CD4-positive, alpha-beta T cell treated with Interleukin-12 subunit alpha and Interleukin-12 subunit beta, for 1 hour (primary cell): ENCODE measurements at places on chromosomes 11 and 22.
A peak's percentile ranks its signal among the peaks of the same experiment; 100 is the strongest.

DNA sequence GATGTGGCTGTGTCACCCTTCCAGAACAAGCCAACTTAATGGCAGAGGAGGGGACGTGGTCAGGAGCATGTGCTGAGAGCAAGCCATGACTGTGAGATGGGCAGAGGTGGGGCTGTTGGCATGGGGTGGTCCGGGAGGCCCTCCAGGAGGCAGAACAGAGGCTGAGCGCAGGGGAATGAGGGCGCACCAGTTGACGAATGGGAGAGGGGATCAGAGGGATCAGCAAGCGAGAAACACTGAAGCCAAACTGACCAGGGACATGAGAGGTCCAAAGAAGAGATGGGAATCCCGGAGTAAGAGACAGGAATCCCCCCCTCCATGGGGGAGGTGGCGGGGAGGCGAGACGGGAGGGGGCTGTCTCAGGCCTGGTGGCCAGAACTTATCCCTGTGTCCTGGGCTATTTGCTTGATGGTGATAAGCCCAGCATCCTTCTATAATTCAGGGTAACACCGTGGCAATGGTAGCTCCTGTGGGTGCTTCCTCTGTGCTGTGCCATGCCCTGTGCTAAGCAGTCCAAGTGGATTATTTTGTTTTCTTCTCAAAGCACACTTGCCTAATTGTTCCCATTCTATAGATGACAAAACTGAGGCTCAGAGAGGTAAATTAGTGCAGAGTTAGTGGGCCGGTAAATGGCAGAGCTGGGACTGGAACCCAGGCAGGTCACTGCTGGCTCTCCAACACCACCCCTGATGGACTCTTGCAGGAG is 83.4 kb upstream of the SHISAL1 start:
- DNase-seq = no peak

- DNase-seq = no peak
Measured at GRCh38 chr11:132028380-132029240, 658.2 kb downstream of the NTM start.

GRCh38 chr11:57425565-57426438 is 1.1 kb downstream of the SLC43A3 start:
- DNase-seq = no peak

- DNase-seq = no peak
Measured at GRCh38 chr11:11464555-11464954, 111.5 kb upstream of the CSNK2A3 start.

DNA sequence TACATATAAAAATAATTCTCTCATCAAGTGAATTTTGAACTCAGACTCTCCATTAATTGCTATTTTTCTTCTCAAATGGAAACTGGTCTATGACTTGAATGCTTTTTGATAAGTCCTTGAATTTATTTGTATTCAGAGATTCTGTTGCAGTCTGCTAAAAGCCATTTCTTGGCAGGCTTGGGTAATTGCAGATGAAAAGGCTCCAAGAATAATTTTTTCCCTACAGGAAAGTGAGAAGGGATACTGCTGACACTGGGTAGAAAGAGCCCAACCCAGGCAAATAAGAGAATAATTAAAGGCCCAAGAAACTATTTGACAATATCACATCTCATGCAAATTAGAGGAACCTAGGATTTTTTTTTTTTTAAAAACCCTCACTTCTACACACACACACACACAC is 246.5 kb upstream of the DDI1 start:
- no peak for DNase-seq

GRCh38 chr11:17353821-17354600 is 2.4 kb downstream of the NCR3LG1 start:
- DNase-seq = no peak

DNA sequence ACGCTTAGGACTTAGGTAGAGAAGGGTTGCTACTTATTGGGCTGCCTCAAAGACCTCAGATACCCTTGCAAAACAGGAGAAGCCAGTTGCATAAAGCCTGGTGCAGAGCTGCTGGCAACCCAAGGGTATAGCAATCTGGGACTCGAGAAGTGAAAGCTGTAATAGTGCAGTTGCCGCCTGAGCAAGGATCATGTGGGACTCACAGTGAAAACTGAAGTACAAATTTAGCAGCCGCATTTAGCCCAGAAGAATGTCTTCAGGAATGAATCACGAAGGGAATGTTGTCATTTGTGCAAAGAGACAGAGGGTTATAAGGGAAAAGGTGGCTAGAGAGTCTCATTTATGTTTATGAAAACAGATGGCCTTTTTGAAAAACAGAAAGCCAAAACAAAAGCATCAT is 267.2 kb downstream of the TENM4 start:
- no peak for DNase-seq

DNA sequence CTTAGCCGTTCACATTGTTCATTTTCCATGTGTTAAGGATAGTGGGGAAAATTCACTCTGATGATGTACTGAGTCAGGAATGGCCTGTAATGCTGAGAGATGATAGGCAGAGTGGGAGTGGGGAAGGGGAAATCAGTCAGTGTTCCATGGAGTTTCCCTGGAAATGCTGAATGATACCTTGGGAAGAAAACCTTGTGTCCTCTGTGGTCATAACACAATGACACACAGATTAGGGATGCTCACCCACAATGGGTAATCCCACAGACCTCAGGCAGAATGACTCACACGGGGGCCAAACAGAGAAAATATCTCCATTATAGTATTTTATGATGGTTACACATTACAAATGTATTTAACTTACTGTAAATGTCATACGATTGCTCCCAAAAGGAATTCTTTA is 118.0 kb downstream of the SNX19 start:
- DNase-seq = no peak

GRCh38 chr11:22539821-22540256 is 85.8 kb downstream of the FANCF start:
- no peak for DNase-seq

DNA sequence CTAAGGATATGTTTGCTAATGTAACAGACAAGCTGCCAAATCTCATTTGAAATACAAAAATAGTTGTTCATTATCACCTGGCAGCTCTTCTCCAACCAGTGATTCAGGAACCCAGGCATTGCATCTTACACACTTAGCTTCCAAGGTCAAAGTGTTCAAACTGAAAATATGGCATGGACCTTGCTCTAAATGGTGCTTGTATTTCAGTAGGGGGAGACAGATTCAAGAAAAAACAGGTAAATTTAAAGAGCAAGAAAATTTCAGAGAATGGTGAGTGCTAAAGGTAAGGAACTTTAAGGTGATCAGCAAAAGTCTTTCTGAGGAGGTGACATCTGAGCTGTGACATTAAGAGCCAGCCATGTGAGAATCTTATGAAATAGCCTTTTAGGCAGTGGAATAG is 82.8 kb upstream of the E2F8 start:
- DNase-seq = no peak

DNA sequence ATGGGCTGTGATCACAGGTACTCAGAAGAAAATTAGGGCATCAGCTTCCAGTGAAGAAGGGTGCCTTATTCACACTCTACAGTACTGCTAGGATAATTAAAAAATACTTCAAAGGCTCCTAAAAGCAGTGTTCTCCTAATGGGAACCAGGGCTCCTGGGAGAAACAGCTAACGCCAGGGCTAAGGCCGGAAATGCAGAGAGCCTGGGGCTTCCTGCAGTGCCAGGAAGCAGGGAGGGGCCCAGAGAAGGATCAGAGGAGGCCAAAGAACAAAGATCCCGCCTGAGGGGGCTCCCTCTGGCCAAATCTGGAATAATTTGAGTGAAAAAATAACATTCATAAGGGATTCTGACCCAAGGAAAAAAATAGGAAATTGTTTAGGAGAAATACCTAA is 27.5 kb downstream of the TOLLIP start:
- no peak for DNase-seq

GRCh38 chr11:98531576-98531975 is 489.2 kb upstream of the CNTN5 start:
- no peak for DNase-seq

DNA sequence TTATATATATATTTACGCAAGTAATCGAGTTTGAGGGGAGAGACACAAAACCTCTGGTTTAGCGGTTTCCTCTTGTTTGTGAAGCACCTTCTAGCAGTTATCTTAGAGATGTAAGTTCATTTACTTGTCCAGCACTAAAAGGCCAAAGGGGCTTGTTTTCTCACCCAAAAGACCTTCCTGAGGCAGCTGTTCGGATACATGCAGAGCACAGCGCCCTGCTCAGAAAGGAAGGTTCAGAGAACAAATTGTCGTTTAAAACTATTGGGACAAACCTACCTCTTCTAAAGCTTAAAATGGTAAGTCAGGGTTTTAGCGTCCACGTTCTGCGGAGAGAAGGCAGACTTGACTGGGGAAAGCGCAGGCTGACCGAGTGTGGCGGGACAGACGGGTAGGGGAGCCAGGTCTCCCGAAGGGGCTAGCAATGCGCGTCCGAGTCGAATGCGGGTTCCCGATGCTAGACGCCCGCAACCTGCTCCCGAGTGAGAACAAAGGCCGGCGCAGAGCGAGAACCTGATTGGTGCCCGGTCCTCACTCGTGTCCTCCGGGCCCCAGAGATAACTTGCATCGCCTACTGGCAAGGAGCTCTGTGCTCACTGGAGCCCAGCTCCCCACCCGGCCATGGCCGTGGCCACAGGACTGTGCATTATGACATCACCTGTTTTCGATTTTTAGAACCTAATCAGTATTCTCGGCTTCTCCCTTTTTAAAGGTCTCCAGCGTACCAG is 1.0 kb upstream of the SESN3 start:
- peak; percentile 76 for DNase-seq

DNA sequence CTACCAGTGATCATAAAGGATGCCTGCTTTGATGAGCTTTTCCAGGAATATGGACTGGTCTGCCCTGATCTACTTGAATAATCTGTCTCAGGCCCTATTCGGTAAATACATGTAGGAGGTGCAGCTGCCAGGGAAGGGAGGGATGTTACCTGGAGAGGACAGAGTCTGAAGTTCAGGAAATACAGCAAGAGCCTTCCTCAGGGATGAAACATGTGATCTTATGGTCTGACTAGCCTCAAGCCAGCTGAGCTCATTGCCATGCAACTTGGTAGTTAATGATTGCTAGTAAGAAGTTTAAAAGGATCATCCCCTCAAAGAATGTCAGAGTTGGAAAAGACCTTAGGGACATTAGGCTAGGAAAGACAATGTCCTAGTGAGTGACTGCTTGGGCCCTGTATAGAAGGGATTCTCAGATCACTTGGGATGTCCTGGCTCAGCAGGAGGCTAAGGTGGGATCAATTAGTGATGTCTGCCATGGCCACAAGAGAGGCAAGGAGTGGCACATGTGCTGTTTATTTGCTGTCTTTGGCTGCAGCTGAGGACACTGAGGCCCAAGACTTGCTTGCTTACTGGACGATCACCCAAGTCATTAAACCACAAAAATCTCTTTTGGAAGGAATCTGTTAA is 18.5 kb downstream of the PTPRJ start:
- no peak for DNase-seq

DNA sequence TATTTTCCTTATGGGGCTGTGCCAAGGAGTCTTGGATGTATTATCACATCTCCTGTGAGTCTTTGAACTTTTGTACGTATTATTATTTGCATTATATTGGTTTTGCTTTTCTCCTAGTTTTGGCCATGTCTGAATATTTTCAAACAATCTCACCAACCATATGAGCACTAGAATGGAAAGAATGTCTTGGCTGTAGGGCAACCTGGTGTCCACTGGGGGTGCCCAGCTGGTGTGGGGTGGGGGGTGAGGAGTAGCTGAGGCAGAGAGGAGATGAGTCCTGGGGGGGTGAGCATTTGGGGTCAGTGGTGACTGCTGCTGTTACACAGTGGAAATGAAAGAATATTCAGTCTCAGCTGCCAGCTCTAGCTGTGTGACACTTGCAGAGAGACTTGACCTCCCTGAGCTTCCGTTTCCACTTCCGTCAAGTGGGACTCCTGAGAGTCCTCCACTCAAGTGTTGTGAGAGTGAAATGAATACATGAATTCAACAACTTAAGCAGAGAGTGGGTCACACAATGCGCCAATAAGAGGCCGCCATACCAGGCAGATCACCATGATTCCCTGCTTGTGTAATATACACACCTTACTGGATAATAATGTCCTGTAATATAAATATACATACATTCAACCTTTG is 12.7 kb upstream of the PVALB start:
- no peak for DNase-seq

- no peak for DNase-seq
Measured at GRCh38 chr11:23310276-23310675, 450.0 kb upstream of the CCDC179 start.

- no peak for DNase-seq
Measured at GRCh38 chr11:72798361-72798760, 4.5 kb upstream of the STARD10 start.

DNA sequence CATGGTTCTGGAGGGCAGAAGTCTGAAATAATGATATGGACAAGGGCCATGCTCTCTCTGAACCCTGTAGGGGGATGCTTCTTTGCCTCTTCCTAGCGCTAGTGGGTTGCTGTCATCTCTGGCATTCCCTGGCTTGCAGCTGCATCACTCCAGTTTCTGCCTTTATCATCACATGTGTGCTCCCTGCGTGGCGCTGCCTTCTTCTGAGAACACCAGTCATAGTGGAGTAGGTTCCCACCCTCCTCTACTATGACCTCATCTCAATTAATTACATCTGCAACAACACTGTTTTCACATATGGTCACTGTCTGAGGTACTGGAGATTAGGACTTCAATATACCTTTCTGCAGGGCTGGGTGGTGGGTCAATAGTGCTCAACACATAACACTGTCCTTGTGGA is 402.3 kb upstream of the NARS2 start:
- no peak for DNase-seq

GRCh38 chr22:22424210-22424800 is 84.2 kb downstream of the ZNF280B start:
- no peak for DNase-seq

DNA sequence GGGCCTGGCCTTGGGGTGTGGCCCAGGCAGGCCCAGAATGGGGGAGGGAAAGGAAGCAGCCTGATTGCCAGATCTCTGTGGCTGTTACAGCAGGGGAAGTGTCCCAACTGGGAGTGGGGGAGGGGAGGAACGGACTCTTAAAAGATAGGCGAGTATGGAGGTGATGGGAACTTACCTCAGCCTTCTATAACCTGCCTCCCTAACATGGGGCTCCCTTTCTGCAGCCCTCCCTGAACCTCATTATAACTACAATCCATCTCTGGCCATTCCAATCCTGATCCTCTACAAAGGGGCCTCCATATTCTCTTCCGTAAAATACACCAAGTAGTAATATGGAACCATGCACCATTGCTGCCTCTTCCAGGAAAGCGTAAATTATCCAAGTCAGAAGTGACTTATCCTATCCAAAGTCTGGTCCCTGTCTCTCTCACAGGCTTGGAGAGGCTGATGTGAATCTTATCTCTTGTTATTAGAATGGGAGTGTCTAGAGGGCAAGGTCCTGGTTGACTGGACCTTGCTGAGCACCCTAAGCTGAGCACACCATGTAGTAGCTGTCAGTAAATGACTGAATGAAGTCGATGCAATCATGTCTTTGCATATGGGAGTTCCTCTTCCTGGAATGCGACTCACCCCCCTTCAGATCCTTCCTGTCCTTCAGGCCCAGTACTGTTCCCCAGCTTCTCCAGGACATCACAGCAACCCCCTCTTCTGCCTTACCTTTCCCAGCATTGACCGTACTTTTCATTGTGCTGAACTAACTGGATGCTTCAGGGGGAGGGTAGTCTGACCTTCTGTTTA is 5.9 kb downstream of the RHOG start:
- DNase-seq = no peak

GRCh38 chr11:119486016-119486415 is 63.0 kb upstream of the THY1 start:
- DNase-seq = no peak

- DNase-seq = no peak
Measured at GRCh38 chr11:57464539-57465181, 4.3 kb downstream of the RTN4RL2 start.

GRCh38 chr11:61163714-61164605 is 2.7 kb upstream of the VPS37C start:
- no peak for DNase-seq
